GF-D8 (cell line): ENCODE measurements at places on chromosomes 6 and 20.

DNA sequence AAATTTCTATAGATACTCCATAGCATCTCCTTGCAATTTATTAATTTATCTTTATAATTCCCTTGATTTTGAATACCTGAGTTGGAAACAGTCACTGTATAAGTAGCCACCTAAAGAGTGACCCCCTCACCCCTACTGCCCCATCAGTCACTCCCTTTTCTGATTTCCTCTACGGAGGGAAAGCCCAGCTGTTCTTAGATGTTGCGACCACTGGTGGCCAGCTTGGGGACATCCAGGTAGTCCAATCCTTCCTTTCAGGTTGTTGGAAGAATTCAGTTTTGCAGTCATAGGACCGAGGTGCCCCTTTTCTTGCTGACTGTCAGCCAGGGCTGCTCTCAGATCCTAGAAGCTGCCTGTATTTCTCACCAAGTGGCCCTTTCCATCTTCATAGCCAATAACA is 87.8 kb downstream of the BMP6 start:
- no peak for DNase-seq

DNA sequence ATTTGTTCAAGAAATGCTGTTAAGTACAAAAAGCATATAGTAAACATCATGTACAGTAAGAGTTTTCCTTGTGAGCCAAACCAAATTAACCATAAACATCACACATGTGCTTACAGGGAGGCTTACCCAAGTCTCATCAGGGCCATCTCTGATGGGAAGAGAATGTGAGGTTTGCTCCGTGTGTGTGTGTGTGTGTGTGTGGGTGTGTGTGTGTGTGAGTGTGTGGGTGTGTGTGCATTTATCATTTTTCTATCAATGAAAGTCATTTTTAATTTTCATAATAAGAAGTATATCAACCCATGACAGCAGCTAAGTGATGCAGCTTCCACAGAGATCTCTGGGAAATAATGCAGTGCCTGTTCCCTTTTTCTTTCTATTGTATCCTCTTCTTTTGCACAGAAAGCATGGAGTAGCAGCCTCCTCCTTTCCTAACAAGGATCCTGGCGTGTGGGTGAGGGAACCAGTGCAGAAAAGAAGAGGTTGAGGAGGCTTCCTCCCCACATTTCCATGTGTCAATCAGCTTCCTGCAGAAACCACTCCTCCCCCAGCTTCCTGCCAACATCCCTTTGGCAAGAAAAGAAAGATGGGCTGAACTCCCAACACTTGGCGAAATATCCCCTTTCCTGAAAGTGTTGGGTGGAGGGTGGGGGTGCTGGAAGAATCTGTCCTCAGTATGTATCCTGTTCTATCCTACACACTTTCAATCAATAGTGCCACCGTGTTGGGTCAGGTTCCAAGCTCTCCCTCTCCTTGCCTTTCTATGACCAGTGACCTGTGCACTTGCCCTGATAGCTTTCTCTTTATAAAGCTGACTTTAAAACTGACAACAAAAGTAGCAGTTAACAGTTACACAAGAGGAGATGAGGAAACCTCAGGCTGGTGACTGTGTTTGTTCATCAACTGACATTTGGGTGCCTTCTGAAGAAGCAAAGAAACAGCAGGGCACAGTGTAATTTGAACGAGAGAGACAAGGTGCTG is 251.8 kb upstream of the CITED2 start:
- peak; percentile 98 for DNase-seq

DNA sequence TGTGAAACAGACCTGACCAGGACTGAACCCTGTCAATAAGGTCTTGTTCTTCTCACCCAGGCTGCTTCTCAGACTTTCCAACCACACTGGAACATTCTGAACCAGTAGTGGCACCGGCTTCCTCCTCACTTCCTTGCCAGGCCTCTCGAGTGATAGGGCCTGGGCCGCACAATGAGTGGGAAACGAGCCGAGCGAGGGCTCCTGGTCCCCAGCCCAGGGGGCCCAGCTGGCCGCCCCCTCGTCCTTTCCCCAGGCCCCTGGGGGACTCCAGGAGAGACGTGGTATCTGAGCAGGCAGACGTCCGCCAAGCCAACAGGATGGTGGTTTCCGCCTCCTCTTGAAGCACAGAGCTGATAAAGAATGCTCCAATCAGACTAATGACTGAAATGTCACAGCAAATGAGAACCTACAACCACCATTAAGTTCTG is 117.9 kb downstream of the GMDS start:
- DNase-seq = peak; percentile 73

DNA sequence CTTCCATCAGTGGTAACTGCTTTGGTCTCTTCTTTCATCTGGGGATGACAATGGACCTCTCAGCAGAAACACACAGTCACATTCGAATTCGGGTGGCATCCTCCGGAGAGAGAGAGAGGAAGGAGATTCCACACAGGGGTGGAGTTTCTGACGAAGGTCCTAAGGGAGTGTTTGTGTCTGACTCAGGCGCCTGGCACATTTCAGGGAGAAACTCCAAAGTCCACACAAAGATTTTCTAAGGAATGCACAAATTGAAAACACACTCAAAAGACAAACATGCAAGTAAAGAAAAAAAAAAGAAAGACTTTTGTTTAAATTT is 6.1 kb downstream of the EDN1 start:
- no peak for DNase-seq

- DNase-seq = no peak
Observed at GRCh38 chr6:28719275-28719940, 193.7 kb downstream of the GPX5 start.

GRCh38 chr6:160974304-160974771 is 17.2 kb upstream of the MAP3K4 start:
- no peak for DNase-seq

- no peak for DNase-seq
Observed at GRCh38 chr6:63630466-63630865, 5.1 kb upstream of the PHF3 start.

DNA sequence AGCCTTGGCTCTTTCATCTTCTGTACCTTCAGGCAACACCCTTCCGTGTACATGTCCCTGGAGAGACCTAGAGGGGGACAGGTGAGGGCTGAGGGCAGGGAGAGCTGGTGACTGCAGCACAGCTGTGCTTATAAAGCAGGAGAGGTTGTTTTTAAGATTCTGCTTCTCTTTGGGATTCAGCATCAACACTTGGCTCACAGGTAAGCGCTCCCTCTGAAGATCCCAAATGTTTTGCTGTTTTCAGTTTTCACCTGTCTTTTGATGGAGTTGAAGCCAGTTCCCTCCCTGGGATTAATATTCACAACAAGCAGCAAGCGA is 19.4 kb upstream of the TRAF3IP2 start:
- no peak for DNase-seq

DNA sequence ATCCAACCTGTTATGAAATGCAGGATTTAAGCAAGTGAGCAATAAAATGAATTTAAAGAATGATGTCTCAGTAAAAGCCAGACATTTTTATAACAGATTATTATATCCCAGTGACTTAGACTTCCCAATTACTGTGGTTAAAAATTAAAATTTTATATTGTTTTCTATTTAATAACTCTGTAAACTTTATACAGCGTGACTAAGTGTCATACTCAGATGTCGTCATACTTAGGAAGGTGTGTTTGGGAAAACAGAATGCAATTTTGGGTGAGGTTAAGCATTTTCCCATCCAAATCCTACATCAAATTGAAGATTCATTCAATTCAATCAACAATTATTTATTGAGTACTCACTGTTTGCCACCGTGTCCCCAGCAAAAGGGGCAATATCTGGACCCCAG is 31.4 kb upstream of the FRMD1 start:
- no peak for DNase-seq

- DNase-seq = no peak
Observed at GRCh38 chr20:32792731-32793458, 26.9 kb upstream of the MAPRE1 start.

GRCh38 chr6:53282741-53283140 is 66.0 kb downstream of the ELOVL5 start:
- no peak for DNase-seq

DNA sequence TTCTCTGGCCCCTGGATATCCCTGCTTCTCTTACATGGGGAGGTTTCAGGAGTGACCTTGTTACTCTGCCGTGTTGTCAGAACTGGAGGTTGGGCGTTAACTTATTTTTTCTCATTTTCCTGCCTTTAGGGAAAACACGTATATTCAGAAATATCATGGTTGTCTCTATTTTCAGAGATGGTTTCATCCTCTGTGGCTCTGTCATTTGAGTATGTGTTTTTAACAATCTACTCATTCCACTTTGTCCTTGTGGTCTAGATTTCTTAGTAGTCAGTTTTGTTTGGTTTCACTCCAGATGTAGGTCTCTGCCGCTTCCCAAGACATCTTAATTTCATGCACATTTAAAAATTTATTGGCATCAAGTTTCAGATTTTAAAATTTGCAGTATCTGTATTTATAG is 45.9 kb downstream of the KCNS1 start:
- no peak for DNase-seq

- no peak for DNase-seq
Observed at GRCh38 chr20:30811885-30812671, 445.4 kb upstream of the DEFB115 start.

DNA sequence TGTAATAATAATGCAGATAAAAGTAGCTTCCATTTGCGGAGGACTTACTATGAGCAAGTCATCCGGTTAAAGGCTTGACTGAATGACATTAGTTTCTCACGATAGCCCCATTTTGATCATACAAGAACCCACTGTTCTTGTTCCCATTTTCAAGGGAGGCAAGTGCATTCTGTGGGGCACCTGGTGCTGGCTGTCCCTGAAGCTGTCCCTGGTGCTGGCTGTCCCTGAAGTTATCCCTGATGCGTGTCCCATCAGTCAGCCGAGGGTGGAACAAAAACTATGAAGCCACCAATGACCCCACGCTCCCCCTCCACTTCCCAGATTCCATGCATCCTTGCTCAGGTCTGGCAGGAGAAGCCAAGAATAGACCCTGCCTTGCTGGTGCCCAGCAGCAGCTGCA is 95.3 kb downstream of the EDN3 start:
- DNase-seq = no peak
